Hematopoietic multipotent progenitor cell (in vitro differentiated cells): ENCODE measurements at places on chromosomes 16 and 17.
A peak's percentile ranks its signal among the peaks of the same experiment; 100 is the strongest.

- peak; percentile 67 for DNase-seq
These were observed 2.2 kb upstream of the ICAM2 start for GRCh38 chr17:64022611-64023063.

GRCh38 chr17:74041869-74042640 is 161.4 kb upstream of the RPL38 start:
- DNase-seq, result no peak

GRCh38 chr17:68587026-68587425 is 14.1 kb downstream of the FAM20A start:
- no peak for DNase-seq

DNA sequence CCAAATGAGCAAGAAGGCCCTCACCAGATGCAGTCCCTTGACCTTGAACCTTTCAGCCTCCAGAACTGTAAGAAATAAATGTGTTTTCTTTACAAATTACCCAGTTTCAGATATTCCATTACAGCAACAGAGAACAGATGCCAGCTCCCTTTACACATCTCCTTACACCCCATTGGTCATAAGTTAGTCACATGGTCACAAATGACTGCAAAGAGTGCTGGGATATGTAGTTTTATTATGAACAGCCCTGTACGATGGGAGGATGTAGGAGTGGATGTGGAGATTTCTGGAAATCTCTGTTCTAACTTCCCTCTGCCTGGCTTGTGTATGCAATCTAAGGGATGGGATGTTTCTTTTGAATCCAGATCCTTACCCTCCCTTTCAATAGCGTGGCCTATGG is 13.3 kb upstream of the RPL38 start:
- peak; percentile 68 for DNase-seq

DNA sequence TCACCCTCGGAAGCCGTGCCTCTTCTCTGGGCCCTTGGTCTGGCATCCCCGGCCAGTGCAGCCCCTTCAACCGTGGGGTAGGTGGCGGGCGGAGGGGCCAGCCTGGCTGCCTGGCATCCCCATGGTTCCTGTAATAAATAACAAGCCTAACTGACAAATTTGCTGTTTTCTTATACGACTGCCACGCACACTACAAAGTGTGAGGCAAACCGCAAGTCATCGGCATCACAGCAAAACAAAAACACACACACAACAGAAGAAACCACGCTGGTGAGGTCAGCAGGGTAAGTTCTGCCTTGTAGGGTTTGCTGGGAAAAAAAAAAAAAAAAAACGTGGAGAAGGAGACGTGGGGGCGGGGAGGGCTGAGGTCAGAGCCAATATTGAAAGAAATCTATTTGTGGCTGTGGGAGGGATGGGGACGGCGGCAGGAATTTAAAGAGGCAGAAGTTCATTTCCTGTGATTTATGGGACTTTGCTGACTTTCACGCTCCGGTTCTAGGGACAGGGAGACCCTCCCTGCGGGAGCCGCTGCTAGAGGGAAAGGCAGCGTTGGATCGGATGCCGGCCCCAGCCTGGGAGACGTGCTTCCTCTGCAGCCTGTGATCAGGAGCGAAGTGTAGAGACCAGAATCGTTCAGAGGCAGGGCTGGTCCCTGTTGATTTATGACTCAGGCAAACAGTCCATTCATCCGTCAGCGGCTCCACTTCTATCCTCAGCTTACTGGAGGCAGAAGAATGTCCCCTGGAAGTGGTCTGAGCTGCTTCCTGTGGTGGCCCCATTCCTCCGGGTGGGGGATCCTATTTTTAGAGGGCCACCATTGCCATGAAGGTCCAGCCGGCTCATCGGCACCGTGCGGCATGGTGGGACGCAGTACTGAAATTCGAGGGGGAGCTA is 162.8 kb downstream of the FOXL1 start:
- DNase-seq, result peak; percentile 42

GRCh38 chr17:79210638-79211037 is 136.0 kb downstream of the ENGASE start:
- DNase-seq, result no peak

GRCh38 chr16:70746040-70746707 is 54.8 kb downstream of the VAC14 start:
- DNase-seq, result no peak

DNA sequence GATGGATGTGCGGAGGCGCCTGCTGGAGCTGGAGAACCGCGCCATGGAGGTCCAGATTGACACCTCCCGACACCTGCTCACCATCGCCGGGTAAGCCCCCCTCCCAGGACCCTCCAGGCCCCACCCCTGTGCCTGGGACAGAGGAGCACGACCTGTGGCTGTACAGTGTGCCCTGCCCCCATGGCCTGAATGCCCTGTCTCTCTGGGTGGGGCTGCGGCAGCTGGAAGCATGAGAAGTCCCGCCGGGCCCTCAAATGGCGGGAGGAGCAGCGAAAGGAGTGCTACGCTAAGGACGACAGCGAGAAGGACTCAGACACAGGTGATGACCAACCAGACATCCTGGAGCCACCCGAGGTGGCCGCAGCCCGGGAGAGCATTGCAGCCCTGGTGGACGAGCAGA is 11.2 kb downstream of the BTBD17 start:
- no peak for DNase-seq

GRCh38 chr17:55660178-55660886 is 62.3 kb downstream of the TMEM100 start:
- no peak for DNase-seq

DNA sequence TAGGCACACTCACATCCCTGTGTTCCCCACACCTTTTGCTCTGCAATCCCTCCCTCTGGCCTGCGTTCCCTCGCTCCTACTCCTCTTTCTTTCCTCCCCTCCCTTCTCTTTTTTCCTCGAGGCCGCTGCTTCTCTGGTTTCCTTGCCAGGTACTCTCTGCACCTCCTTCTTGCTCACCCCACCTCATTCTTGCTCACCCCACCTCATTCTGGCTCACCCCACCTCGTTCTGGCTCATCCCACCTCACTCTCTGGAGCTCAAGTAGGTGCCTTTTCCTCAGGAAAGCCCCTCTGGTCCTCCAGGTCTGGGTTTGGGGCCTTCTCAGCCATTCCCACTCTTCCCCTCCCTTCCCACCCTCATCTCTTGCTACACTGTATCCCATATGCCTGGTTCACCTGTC is 103.5 kb downstream of the PLCG2 start:
- no peak for DNase-seq

DNA sequence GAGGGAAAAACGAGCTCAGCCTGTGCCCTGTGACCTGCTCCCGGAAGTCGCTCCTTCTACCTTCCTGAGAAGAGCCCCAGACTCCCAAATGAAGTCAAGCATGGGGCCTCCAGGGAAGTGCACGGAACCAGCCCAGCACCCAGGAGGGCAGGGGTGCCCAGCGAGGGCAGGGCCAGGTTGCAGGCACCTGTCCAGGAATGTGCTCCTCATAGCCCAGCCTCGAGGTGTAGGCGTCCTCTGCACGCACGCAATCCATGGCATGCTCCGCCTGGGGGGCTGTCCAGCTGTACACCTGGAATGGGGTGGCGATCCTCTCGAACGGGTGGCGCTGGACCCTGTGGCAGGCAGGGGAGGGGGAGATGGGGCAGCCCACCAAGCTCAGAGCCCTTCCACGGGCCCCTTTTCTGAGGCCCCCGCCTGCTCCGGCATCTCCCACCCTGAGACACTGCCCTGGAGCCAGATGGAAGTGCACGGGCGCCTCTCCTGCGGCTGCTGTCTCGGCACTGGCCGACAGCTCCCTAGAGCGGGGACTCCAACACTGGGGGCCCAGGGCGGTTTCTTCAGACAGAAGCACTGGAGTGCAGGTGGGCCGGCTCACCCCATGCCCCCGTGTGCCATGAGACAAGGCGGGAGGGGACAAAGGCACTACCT is 10.9 kb downstream of the CLUH start:
- no peak for DNase-seq

- no peak for DNase-seq
These were observed 54.6 kb downstream of the EPN2 start for GRCh38 chr17:19291646-19292376.

DNA sequence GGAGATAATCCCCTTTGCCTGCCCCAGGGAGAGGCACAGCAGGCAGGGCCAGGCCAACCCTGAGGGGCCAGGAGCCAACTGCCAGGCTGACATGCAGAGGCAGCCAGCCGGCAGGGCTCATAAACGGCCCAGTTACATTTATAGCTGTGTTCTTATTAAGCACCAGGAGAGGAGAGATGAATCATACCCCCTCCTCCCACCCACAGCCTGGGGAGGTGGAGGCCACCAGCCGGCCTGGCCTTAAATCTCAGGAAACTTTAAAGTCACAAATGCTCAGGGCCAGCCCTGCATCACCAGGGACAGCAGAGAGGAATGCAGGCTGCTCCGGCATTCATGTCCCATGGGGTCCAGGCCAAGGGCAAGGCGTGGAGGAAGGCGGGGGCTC is 177.2 kb downstream of the TMEM132E start:
- DNase-seq, result no peak

GRCh38 chr16:11094075-11094856 is 149.9 kb downstream of the CLEC16A start:
- DNase-seq, result peak; percentile 77

DNA sequence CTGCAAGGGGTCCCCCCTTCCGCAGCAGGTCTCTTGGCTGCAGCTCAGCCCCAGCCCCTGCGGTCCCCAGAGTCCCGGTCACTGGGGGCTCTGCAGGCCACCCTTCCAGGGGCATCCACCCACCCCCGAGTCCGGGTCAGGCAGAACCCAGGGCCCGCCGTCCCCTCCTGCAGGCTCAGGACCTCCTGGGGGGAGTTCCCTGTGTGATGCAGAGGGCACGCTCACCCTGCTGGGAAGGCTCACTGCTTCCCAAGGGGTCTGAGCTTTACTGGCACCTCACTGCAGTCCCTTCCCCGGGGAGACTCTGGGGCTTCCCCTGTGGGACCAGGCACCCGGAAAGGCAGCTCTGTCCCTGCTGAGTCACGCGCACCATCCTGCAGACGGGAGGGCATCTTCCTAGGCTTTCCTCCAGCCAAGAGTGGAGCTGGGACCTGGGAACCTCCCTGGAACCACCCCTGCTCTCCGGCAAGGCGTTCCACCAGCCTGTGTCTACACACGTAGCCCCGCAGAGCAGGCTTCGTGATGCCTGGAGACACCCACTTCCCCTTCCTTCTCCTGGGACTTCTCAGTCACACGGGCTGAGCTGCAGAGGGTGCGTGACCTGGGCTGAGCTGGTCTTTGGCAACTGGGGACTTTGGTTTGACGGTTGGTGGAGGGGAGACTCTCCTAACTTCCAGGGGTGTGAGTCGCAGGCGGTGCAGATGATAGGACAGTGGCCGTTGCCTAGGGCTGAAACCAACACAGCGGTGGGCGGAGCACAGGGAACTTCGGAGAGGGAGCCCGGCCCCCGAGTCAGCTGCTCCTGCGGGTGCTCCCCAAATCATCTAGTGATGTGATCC is 23.4 kb downstream of the SLC25A10 start:
- peak; percentile 65 for DNase-seq

- no peak for DNase-seq
These were observed 86.9 kb upstream of the ZNF469 start for GRCh38 chr16:88295671-88296436.

DNA sequence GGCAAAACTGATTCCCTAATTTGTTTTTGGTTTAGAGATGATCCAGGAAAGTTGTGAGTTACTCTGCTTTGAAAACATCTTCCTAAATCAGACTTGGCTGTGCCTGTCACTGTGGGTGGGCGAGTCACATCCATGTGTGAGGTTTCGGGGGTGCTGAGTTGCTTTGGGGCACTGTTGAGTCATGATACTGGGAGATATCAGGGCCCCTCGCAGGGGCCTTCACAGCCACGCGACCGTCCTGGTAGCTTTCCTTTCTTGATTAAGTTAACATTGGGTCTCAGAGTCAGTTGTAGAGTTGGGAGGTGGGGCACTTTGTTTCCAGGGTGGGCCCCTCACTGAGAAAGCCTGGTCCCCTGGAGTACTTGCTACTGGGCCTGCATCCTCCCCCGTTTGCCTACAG is 58.3 kb upstream of the LGALS9 start:
- peak; percentile 33 for DNase-seq

DNA sequence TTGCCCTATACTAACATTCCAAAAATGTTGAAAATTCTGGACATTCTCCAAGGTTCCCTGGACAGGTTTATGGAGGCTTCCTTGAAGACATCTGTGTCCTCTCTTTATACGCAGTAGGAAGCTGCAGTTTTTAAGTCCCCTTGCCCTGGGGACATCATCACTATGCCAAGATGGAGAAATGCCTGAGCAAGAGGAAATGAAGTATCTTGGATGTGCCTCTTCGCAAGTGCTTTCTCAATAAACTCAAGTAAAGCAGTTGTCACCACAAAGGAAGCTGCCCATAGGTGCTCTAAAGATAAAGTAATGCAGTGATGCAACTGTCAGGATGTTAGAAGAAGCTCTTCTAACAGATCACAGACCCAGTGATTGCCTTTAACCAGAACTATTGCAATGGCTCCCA is 71.0 kb downstream of the CDYL2 start:
- DNase-seq, result no peak

DNA sequence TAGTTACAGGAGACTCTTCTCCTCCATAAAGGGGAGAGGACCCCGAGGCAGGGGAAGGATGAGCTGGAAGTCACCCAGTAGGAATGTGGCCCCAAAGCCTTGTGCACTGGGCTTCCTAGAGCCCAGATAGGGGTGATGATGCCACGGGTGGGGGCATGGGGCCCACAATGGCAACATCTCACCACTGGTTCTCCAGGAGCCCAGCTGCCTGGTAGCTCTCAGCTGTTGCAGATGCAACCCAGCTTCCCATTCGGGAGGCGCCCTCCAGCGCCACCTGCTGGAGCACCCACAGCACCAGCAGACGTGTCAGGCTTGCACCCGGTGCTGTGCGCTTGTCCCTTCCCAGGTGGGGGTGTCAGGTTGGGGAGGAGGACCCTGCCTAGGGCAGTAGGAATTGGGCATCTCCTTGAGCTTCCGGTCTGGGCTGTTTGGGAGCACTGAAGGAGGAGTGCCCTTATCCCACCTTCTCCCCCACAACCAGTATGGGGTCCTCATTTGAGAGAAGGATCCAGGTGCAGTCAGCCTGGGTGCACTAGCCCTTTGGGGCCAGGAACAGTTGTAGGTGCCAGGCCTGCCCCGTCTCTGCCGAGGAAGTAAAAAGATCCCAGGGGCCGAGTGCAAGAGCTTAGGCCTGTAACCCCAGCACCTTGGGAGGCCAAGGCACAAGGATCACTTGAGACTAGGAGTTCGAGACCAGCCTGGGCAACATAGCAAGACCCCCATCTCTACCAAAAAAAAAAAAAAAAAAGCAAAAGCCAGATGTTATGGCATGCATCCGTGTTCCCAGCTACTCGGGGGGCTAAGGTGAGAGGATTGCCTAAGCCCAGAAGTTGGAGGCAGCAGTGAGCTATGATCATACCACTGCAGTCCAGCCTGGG is 14.4 kb downstream of the CDIPT start:
- DNase-seq, result peak; percentile 65

GRCh38 chr17:55649957-55650597 is 72.6 kb downstream of the TMEM100 start:
- no peak for DNase-seq

GRCh38 chr16:28623172-28623711 is 13.4 kb upstream of the SULT1A1 start:
- peak; percentile 57 for DNase-seq
